ENCODE measurements at places on chromosomes 6 and 20. TPM values are rescaled to one million over a fixed set of nuclear protein-coding genes. Genes with fewer than 3 reads are reported as not detected.

Gene JPH2
- total RNA-seq, result 50.5 TPM

DNA sequence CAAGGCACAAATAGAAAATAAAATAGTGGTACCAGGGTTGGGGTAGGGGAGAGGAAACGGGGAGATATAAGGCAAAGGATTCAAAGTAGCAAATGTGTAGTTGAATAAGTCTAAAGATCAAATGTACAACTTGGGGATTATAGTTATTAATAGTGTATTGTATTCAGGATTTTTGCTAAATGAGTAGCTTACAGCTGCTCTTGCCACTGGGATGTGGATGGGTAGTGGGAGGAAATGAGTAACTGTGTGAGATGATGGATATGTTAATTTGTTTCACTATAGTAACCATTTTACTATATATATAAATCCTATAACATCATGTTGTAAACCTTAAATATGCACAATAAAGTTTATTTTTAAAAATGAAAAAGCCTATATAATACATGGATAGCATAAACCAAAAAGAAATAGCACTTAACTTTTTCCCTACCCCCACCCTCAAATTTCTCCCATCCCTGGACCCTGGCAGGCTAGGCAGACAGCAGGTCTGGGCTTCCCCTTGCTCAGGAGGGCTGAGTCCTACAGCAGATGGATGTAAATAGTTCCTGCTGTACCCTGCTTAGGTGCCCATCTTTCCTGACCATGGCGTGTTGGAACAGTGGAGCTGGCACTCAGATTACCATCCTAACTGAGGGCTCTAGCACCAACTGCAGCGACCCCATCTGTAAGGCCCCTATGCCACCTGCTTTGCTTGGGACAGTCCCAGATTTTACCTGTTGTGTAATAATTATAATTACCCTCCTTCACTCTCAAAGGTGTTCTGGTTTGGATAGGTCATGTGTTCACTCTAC is 28.6 kb upstream of the PBOV1 start:
- DNase-seq, result no peak

GRCh38 chr6:147267658-147268057 is 63.4 kb downstream of the STXBP5 start:
- DNase-seq, result no peak

GRCh38 chr6:75220357-75220756 is 14.5 kb upstream of the COL12A1 start:
- DNase-seq, result no peak

DNA sequence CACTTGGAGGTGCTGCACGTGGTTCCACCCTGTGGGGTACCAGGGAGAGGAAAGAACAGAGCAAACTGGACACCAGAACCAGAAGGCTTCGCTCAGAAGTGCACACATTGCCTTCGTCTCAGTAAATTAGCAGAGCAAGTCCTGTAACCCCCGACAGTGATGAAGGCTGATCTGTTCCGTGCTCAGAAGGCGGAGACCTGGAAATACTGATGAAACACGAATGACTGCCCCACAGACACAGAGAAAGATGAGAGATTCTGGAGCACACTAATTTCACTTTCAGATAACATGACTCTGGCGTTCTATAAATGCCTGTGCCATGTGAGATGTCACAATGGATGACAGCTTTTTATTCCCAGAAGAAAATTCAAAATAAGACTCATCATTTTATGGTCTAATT is 44.2 kb upstream of the CCR6 start:
- DNase-seq, result no peak

Gene EFCAB8
- not detected for total RNA-seq
